NCI-H446 treated with DMSO at 0.1 percent for 48 hours (cell line): ENCODE measurements at places on chromosomes 1 and 21.
A peak's percentile ranks its signal among the peaks of the same experiment; 100 is the strongest.

DNA sequence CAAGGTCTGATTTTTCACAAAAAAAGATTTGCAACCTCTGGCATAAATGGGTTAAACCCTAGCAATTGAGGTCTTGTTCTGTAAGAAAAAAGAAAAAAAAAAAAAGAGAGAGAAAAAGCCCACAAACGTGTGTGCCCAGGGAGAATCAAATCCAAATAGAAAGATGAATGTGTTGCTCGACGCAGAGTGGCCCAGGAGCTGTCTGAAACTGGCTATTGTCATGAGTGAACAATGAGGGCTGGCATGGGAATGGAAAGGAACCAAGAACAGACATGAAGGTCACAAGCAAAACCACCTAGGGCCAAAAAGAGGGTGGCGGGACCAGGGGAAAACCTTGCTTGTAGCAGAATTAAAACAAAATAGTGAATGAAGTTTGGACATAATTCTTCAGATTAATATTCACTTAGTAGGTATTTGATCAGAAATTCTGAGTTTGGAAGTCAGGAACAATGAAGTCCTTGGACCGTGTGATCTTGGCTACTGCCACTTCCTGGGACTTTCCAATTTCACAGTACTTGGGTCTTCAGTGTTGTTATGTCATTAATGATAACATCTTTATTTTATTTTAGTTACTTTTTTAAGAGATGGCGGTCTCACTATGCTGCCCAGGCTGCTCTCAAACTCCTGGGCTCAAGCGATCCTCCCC lies 3.1 kb downstream of the ENO1 start:
- DNase-seq: no peak

DNA sequence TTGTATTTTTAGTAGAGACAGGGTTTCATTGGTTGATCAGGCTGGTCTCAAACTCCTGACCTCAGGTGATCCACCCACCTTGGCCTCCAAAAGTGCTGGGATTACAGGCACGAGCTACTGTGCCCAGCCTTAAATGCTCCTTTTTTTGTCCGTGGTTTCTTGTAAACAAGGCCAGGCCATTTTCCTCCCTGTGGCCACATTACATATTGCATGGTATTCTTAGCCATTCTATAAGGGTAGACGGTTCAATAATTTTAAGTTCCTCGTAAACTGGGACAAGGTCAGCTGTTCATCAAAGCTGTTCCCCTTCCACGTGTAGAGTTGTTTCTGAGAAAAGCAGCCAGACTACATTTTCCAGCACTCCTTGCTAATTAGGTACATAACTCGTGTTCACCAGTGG lies 10.3 kb upstream of the LUZP1 start:
- DNase-seq: no peak

- DNase-seq: no peak
Observed at GRCh38 chr1:15714406-15715136, 21.5 kb upstream of the SLC25A34 start.

DNA sequence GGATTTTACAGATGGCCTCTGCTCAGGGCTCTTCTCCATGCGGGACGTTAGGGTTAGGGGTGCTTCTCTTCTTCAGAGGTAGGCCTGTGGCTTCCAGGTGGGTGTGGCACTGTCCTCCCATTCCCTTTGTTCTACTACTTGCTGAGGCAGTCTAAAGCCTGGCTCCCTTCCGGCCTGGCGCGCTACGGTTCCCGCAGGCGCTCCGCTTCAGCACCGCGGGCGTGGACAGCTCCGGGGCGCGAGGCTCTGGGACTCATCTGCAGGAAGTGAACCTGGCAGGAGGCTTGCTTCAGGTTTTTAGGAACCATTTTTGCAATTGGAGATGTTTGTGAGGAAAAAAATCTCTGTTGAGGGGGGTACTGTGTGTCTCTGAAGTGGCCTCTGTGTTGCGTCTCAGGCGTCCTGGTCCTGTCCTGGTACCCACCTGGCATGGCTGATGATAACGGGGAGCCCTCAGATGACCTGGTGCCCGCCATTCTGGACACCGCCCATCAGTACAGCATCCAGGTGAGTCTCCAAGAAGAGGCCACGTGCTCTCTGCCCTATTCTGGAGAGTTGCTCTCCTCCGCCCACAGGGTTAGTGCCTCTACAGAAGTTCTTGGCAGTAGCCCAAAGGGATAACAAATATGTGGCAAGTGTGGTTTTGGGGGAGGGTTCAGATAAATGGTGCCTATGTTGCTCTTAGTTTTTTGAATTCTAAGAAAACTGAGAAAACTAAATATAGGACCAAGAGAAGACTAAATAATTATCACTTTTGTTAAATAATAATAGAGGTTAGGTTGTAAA lies 1.9 kb downstream of the MANEAL start:
- DNase-seq: no peak

GRCh38 chr1:15343729-15344128 lies 66.0 kb upstream of the EFHD2 start:
- no peak for DNase-seq

GRCh38 chr1:201637282-201638079 lies 98.6 kb downstream of the NAV1 start:
- DNase-seq: no peak

DNA sequence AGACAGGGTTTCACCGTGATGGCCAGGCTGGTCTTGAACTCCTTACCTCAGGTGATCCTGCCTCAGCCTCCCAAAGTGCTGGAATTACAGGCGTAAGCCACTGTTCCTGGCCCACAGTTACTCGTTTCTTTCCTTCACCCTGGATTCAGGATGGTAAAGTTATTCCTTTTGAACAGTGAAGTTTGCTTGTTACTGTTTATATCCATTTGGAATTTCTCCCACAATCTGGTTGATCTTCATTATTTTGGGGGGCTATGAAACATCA lies 43.0 kb downstream of the WDR4 start:
- DNase-seq: no peak

DNA sequence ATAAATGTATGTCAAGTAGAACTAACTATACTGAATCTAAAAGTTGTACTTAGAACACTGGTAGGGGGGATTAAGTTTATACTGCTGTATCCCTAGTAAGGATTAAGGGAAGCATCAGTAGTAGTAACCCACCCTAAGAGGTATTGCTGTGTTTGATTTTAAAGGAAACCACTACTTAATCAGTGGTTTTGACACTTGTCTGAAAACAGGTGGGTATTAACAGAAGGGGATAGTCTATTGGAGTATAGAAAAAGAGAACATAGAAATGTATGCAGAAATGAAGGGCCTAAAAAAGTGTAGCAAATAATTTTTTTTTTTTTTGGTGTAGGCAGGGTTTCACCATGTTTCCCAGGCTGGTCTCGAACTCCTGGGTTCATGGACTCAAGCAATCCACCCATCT lies 2.2 kb downstream of the MIGA1 start:
- DNase-seq: no peak

- DNase-seq: no peak
Observed at GRCh38 chr1:41514381-41514780, 29.9 kb upstream of the EDN2 start.

- DNase-seq: no peak
Observed at GRCh38 chr1:197773856-197774255, 1.4 kb downstream of the DENND1B start.

GRCh38 chr1:203796236-203796605 lies 798 bp downstream of the ZBED6 start:
- DNase-seq: no peak

DNA sequence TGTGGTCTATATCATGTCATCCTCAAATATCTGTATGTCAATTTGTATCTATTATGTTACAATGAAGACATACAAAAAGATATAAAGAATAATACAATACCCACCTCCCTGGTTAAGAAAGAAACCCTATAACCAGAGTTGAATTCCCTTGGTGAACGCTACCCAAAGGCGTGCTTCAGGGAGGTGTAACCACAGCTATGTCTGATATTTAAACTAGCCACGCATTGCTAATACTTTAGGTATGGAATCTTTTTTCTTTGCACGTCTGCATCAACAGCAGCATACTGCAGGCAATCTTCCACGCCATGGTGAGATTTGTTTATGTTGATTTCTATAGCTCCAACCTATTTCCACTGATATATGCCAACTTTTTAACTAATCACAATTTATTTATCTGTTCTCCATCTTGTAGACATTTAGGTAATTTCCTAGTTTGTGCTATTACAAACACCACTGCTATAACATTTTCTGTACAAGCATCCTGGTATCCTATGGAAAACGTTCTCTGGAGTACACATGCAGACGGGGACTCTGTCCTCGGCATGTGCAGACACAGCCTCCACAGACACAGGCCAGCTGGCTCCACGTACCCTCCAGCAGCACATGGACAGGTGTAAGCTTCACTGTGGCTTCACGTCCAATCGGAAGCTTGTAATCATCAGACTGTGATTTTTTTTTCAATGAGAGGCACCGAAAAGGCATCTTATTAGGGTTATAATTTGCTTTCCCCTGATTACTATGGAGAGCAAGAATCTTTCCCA lies 58.5 kb downstream of the HSF2BP start:
- no peak for DNase-seq

- DNase-seq: no peak
Observed at GRCh38 chr1:58325866-58326265, 220.7 kb downstream of the OMA1 start.

DNA sequence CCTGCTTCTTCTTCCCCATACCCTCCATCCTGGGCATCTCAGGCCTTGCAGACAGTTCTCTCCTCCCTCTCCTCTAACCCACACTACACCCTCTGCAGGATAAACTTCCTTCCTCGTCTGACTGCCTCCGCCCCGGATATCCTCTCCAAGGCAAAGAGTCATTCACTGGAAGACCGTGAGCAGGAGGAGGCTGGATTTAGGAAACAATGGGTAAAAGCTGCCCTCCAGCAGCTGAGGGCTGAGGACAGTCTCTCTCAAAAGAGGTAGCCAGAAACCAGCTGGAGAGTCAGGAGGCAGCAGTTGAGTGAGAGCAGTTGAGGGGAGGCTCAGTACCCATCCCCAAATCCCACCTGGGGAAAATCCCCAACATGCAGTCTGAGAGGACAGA lies 1.4 kb downstream of the CSRP1 start:
- no peak for DNase-seq

- no peak for DNase-seq
Observed at GRCh38 chr1:55531644-55532043, 316.5 kb upstream of the USP24 start.

GRCh38 chr1:229408458-229409037 lies 25.3 kb downstream of the ACTA1 start:
- peak; percentile 54 for DNase-seq

- DNase-seq: no peak
Observed at GRCh38 chr1:175380521-175381300, 188.1 kb upstream of the KIAA0040 start.

DNA sequence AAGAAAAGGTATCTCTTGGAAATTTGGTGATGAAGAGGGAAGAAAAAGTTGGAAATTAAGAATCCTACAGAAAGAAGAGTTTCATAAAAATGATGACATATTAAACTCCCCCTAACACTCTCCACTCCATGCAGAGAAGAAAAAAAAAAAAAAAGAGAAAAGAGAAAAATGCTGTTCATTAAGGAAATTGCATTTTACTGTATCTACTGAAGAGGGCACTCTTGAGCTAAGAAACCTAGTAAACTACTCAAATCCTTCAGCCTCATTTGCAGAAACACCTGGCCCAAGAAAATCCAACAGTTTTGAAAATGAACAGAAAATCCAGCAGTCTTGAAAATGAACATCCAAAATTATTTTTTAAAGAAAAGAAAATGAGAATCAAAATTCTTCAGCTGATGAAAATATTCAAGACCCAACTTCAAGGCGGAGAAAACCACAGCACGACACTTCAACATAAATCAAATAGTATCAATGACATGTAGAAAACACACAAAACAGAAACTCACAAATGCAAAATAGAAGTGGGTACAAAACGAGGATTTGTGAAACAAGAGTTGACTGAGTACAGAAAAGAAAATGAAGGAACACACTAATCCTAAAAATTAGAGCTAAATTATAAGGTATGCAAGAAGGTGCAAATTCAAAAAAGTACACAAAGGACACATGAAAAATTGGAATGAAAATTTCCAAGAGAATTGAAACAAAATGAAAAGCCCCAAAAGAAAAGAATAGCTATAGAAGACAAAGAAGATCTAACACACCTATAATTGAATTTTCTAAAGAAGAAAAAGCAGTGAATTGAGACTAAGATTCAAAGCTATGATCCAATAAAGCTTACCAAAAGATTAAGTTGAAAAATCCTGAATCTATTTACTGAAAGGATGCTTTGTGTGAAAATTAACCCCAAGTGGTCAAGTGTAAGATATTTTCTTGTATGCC lies 73.2 kb upstream of the DNAJC6 start:
- DNase-seq: peak; percentile 24

GRCh38 chr1:25649505-25650288 lies 33.1 kb downstream of the MAN1C1 start:
- DNase-seq: no peak

DNA sequence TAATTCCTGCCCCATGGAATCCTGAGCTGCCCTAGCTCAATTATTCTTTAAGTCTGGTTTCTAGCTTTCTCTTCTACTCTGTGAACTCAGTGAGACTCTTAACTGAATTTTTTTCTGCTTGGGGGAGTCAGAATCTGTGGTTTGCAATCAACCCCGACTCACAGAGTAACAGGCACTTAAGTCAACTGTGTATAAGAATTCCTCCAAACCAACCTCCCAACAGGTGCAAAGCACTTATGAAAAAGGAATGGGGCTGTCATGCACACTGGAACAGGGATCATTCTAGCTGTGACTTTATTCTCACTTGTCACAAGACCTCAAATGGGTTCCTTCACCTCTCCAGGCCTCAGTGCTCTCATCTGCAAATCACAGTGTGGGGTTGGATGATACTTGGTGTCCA lies 60.3 kb upstream of the SYT6 start:
- no peak for DNase-seq

GRCh38 chr1:180083164-180083563 lies 71.5 kb upstream of the QSOX1 start:
- DNase-seq: no peak
